ENCODE measurements at places on chromosomes 4 and X.

GRCh38 chr4:160406263-160406825, 1303.5 kb downstream of the RAPGEF2 start:
- no peak for DNase-seq

- DNase-seq: no peak
These were observed 37.2 kb downstream of the CASP3 start for GRCh38 chr4:184612074-184612473.

GRCh38 chr4:93722446-93722845, 106.1 kb upstream of the ATOH1 start:
- no peak for DNase-seq

GRCh38 chrX:153551135-153551534, 33.7 kb downstream of the ATP2B3 start:
- no peak for DNase-seq

DNA sequence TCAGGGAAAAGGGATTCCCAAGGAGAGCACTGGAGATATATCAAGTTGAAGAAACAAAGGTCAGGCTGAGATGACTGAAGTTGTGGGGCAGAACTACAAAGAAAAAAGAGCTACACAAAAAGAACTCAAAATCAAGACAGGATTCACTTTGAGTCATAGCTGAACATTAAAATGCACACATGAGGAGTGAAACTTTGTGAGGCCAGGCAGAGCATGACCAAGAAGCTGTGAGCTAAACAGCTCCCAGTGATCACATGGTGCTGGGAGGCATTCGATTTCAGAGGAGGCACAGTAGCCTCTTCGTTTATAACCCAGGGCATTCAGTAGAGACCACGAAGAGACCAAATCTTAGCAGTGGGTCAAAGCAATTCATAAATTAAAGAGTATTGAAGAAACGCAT, 145.3 kb downstream of the ATRX start:
- DNase-seq: no peak

- DNase-seq: no peak
These were observed 296.8 kb downstream of the IDS start for GRCh38 chrX:149208307-149208706.

GRCh38 chr4:84666439-84666838, 83.5 kb downstream of the CDS1 start:
- DNase-seq: no peak

DNA sequence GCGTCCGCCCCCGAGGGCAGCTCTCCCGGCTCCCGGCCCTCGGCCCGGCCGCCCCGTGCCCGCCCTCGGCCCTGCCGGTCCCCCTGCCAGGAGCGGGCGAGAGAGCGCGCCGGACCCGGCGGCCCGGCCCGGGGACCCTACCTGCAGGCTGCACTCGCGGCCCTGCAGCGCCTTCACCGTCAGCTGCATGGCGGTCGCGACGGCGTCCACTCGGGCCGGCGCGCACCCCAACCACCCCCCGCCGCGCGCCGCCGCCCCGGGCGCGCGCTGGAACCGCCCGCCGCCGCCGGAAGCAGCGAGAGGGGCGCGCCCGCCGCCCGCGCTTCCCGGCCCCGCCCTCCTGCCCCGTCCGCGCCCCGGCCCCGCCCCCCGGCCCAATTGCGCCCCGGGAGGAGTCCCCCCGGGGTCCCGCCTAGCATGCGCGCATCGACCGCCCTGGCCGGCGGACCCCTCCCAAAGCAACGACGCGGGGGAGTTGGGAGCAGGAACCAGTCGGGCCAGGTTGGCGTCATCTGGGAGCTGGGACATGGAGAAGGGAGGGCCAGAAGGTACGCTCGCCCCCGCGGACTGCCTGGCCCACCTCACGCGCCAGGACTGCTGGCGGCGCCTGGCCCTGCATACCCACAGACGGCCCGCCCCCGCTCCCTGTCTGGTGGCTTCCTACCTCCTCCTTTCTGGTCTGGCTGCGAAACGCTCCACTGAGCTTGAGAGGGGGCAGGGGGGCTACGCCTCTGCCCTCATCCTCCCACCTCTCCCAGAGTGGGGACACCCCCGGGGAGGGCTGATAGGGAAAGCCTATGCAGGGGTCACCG, at the start of gene UBL4A:
UBL4A (minus strand) TSS at position 220 of the 812 bp plus-strand sequence; CDS start at position 189, 31 bp downstream.
- DNase-seq: peak; percentile 39

- DNase-seq: no peak
These were observed 28.8 kb downstream of the NEK1 start for GRCh38 chr4:169583563-169583962.

DNA sequence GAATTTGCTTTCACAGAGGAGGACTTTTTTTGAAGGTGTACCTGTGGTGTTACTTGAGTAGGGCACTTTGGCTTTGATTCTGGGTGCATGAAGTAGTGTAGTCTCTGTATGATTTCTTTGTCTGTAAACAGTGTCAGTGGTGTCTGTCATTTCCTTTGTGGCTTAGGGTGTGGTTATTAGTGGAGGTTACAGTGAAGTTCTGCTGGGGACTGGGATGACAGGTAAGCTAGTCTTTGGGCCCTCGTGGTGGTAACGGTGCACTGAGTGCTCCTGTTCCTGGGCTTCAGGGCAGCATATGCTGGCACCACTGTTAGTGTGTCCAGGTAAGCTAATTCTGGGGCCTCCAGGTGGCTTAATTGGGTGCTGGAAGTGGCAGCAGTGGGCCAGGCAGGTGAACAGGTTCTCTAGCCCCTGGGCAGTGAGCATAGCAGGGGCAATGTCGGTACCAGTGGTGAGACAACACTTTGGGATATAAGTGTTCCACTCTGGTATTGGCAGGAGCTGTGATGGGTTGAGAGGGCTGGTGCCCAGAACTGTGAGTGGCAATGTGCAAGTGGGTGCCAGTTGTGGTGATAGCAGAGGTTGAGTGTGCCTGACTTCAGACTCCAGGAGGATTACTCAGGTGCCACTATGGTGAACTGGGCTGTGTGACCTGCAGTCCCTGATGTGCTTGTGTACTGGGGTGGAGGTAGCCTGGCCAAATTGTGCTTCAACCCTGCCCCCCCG, 26.0 kb upstream of the VSIG1 start:
- DNase-seq: no peak
